ENCODE measurements at places on chromosomes 11 and 22.
A peak's percentile ranks its signal among the peaks of the same experiment; 100 is the strongest.

- no peak for DNase-seq
Measured at GRCh38 chr22:22397292-22397870, 111.2 kb downstream of the ZNF280B start.

- no peak for DNase-seq
Measured at GRCh38 chr11:133930053-133930766, 26.6 kb downstream of the IGSF9B start.

- DNase-seq, result no peak
Measured at GRCh38 chr11:31560842-31561476, 51.4 kb downstream of the ELP4 start.

DNA sequence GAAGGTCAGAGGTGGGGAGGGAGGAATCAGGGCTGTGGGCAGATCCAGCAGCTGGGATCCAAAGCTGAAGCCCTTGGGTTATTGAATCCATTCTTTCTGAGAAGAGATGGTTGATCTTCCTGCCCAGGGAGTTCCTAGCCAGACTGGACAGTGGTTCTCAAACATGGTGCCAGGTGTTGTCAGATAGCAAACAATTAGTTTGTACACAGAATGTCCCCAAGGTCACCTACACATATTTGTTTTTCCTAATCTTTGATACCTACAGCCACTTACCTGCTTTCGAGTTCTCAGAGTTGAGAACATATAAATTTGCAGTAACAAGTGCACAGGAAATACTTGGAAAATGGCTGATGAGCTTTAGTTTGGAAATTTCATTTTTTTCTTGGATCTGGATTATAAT, 54.5 kb downstream of the BMAL1 start:
- no peak for DNase-seq

GRCh38 chr22:21697021-21697771, 31.4 kb downstream of the PPIL2 start:
- DNase-seq, result no peak

- peak; percentile 40 for DNase-seq
Measured at GRCh38 chr11:117375960-117376359, 48.3 kb downstream of the CEP164 start.

GRCh38 chr11:26675233-26675928, 46.5 kb downstream of the SLC5A12 start:
- DNase-seq, result no peak

GRCh38 chr11:128767591-128768001, 73.7 kb downstream of the FLI1 start:
- no peak for DNase-seq

- no peak for DNase-seq
Measured at GRCh38 chr11:70908223-70908622, 344.2 kb downstream of the SHANK2 start.

DNA sequence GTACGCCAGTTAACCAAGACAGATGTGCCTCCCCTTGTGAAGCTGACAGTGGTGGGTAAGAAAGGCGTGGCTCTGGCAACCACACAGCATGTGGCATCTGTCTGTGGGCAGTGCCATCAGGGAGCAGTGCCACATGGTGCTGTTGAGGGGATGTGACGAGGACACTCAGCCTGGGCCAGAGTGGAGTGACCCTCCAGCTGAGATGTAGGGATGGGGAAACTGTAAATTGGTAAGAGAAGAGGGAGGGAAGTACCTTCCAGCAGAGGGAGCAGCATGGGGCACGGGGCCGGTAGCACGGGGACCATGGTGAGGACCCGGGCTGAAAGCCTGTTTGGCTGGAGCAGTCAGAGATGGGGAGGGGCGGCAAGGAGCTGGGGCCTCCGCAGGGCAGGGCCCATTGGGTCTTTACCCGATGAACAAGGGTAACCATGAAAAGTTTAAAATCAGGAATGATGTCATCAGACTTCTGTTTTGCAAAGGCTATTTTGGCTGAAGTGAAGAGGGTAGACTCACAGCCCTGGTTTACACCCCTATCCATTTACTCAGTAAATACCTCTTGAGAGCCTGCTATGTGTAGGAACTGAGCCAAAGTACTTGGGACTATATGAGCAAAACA, 10.4 kb downstream of the TMPRSS6 start:
- DNase-seq, result no peak

GRCh38 chr11:33307984-33308383, 50.8 kb downstream of the HIPK3 start:
- DNase-seq, result no peak

- no peak for DNase-seq
Measured at GRCh38 chr11:12239396-12239795, 129.0 kb downstream of the MICAL2 start.
